ENCODE measurements at places on chromosomes 5 and 9.

DNA sequence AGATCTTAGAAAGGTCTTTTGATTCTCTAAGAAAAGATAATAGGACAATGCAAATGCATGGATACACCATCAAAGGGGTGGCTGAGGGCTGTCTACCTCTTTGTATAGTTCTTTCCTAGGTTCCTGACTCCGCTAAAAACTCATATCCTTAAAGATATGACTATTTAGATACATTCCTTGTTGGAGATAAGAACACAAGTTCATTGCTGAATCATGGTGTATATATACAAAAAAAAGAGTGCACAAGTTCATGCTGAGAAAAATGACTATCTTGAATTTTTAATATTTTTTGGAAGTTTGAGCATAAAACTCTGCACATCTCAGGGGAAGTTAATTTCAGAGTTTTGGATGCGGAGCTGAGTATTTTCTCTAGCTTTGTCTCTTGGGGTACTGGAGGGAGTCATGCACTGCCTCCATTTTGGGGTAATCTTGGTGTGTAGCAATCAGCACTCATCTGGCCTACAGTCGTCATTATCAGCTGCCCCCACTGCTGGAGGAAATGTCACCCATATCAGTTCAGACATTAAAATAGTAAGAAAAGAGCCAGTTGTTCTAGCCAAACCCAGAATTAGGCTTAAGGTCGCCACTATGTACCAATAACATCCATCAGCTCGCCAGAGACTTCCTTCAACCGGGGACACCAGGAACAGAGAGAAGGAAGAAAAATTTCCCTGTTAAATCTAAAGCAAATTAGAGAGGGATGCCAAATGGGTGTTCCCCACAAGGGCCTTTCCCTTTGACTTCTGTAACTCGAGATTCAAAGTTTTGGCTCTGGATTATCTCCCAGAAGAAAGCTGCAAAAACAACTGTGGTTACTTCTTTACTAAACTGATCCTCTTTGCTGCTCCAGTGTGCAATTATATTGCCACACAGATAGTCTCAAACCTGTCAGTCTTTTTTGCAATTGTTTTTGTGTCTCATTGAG lies 49.0 kb downstream of the PTTG1 start:
- no peak for DNase-seq

DNA sequence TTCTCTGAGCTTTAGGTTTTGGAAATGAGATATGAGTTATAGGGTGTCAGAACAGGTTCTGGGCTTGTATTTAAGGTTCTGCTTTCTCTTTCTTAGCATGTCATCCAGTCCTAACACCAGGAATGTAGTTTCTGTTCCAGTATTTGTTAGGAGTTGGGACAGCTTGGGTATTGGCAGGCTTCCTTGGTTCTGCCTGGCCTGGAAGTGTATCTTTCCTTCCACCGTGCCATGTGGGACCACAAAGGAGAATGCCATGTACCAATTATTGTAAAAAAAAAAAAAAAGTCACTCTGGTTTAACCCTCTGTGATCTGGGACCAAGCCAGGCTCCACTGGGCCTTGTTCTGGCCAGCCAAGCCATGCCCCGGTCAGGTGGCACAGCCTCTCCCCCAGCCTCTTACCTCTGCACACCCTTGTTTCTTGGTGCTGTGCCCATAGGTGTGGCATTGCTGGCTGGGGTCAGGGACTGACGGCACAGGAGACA lies 47.8 kb downstream of the ARHGAP26 start:
- no peak for DNase-seq

GRCh38 chr9:73176450-73176875 lies 24.8 kb downstream of the ANXA1 start:
- no peak for DNase-seq

GRCh38 chr9:109274884-109275730 lies 45.8 kb downstream of the EPB41L4B start:
- no peak for DNase-seq

DNA sequence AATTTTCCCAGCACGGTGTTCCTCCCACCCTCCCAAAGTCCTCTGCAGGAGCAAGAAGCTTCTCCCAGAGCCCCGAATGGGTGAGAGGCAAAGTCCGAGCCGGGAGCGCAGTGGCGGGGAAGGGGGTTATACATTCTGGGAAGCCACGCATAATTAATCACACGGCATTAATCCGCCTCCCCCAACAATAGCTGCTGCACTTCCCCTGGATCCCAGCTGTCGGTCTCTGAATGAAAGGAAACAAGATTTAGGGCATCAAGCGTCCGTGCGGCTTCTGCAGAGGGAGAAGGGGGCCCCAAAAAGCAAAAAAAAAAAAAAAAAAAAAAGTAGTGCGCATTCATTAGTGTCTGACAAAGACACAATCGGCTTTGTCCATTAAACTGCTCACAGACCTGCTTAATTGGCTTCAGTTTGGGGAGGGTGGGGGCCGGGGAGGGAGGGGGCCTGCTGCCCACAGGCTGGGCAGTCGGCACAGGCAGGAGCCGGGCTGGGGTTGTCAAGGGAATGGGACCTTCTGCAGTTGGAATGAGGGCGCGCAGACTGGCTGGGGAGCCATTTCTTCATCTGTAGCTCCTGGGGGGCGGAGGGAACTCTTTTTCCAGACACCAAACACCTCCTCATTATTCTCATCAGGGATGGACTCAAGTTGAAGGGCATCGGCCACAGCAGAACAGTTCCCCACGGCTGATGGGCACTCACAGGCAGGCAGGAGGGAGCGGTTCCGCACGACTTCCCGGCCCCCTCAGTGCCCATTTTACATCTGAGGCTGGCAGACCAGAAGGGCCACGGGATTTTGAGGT lies 3.4 kb downstream of the NOTCH1 start:
- DNase-seq = no peak

DNA sequence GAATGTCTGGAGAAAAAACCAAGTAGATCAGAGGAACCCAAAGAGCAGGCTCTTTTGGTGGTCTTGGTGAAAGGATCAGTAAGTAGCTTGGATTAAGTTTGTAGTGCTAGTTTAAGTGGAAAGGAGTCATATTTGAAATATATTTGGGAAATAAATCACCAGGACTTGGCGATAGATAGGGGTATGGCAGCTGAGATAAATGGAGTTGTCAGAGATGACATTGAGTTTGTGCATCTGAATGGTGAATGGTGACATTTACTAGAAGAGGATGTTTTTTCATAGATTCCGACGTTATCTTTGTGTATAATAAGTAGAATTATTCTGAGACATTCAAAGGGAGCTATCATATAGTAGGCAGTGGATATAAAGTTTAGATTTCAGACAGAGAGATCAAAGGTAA lies 143.6 kb upstream of the RASGRF2 start:
- DNase-seq = no peak

GRCh38 chr5:10746711-10747110 lies 14.3 kb downstream of the DAP start:
- no peak for DNase-seq

DNA sequence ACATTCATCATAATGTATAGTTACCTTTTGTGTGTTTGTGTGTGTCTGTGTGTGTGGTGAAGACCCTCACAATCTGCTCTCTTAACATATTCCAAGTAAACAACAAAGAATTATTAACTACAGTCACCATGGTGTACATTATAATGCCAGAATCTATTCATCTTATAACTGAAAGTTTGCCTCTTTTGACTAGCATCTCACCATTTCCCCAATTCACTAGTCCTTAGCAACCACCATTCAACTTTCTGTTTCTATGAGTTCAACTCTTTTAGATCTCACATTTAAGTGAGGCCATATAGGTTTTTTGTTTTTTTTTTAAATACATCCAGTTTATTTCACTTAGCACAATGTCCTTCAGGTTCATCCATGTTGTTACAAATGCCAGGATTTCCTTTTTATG lies 83.6 kb downstream of the SMC2 start:
- no peak for DNase-seq

DNA sequence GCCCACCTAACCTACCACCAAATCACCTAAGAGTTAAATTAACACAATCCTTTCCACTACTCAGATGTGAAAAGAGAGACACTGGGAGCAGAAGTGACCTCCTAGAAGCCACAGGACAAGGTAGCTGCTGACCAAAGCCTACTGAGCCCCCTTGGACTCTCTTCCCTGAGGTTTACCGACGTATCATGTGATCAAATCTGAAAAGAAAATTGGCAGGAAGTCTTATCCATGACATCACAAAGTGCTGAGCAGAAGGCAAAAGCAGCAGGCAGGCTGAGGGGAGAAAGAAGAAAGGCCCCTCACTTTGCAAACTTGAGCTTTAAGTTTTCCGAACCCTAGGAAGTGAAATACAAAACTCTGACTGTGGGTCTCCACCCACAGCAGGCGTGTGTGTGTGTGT lies 11.1 kb downstream of the PRELID2 start:
- no peak for DNase-seq

DNA sequence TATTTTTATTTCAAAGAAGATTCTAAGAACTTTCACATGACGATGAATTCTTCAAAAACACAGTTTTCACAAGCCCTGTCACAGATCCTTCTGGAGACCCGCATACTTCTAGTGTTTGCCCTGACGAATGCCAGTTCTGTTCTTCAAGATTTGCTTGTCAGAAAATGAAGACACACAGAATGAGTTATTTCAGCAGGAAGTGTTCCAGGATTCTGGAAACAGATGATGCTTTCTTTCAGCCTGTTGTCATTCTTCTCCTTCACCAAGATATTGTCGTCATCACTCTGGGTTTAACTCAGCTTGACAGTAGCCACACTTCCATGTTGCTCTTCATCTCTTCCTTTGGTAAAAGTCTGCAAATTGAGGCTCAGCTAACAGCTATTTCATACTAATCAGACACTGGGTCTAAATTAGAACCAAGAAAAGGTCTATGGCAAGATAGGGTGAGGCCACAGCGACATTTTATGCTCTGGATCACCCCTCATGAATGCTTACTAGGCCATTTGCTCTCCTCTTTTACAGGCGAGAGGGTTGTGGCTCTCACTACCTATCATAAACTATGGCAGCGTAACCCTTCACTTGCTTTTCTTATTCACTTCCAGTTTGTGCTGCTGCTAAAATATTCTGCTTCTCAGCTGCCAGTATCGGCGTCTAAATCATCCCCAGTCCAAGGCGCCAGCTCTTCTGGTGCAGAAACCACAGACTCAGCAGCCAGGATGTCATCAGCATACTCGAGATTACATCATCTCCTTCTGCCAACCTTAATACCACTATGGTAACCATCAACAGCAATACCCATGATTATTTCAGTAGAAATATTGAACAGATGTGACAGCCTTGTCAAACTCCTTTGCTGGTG lies 159.6 kb upstream of the TBCA start:
- no peak for DNase-seq

DNA sequence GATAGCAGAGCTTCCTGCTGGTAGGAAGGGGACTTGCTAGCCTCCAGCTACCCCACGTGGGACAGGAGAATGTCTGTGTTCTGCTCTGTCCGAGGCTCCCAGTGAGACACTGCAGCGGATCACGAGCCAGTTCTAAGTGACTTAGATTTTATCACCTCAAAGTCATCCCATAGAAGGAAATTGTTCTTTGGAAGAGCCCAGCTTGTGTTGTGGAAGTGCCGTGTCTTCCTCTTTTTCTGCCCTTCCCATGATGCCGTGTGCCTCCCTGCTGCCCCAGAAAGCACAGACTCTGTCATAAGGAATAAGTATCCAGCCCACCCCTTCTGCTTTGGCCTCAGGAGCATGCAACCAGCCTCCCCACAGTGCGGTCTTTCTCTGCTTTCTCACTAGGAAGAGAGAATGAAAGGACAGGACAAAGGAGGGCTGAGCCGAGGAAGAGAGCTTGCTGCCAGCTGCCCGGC lies 35.6 kb downstream of the RUFY1 start:
- DNase-seq = no peak

DNA sequence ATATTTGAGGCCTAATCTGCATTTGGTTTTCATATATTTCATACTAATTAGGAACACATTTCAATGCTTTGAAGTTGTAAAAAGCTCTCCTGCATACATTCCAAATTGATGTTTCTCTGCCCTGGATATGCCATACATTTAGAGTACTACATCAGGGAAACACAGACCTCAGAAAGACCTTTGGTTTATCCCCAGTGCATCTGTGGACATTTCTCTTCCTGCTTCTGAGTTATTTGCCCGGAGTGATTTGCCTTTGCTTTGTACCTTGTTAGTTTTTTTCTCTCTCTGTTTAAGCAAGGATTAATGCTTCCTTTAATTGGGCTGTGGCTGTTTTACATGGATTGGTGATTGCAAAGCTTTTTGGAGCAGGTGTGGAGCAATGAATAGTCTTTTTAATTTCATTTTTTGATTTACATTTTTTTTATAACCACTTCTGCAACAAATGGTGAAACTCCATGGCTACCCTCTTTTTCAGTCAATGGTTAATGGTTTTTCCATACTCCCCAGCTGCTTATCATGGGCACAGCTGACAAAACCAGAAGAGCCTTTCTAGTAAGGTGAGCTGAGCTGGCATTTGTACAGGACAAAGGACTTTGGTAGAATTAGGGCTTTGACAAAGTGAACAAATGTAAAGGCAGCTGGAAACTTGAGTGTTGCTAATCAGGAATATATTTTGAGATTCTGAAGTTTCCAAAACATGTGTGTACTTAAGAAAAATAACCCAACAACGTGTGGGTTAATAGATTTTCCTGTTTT lies 54.2 kb downstream of the ZSWIM6 start:
- DNase-seq = no peak

- DNase-seq = no peak
Measured at GRCh38 chr9:76333964-76334363, 60.3 kb downstream of the RFK start.

DNA sequence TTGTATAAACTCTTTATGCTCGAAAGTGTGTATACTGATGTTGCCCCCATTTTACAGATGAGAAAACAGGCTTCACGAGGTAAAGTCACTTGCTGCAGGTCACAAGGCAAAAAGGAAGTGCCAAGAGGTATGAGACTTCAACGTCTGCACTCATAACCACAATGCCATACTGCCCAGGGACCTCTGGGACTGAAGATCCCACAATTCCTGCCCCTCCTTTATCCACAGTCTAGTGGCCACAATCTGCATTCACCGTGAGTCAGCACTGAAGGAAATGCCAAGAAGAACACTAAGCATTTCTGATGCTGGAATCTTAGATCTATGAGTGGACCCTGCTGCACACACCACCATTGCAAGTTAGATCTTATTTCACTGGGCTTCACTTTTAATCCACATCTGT lies 37.3 kb downstream of the MED27 start:
- no peak for DNase-seq

DNA sequence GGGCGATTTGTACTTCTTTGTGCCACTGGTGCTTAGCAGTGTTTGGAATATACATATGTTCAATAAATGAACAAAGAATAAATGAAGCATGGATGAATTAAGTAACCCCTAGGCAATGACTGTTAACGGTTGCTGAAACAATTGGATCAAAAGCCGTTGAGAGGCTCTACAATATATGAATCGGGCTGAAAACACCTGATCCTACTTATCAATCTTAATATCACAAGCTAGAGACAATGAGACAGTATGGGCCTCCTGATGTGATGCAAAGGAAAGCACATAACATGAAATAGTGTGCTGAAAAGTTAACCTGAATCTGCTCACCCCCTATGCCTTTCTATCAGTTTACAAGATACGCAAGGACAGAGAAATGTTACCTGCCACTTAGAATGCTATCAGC lies 410.3 kb upstream of the RGMB start:
- DNase-seq = no peak
